Astrocyte (in vitro differentiated cells and primary cell): ENCODE measurements at places on chromosomes 6 and 20.

GRCh38 chr6:168711049-168711640 is 270.2 kb downstream of the SMOC2 start:
- no peak for DNase-seq

DNA sequence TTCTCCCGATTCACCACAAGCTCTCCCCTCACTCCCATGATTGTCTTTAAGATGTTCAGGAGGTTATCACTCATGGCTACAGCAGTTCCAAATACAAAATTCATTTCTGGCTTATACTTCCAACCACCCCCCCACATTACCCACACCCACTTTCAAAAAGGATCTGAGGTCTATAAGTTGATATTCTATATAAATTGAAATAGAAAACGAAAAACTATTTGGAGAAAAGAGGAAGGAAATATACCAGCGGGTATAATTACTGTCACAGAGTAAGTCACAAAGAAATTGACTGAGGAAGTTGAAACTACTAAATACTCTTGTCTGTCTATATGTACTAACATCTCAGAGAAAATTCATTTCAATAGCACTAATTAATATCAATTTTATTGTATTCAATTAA is 112.7 kb upstream of the TNFAIP3 start:
- DNase-seq: no peak

DNA sequence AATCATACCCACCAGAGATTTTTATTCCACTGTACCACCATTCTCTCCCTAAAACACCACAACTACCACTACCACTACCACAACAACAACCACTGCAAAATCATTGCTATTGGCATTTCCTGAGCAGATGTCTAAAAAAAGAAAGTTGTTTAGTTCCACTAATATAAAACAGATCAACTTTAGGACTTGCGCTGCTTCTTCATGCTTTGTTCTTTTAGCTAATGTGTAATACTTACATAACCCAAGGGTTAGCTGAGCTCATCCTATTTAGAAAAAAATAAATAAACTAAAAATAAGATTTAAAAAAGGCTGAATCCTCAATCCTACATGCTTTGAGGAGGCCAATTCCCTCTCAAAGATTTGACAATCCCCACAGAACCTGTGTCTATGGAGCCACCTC is 11.4 kb downstream of the IYD start:
- DNase-seq: peak; percentile 10

GRCh38 chr20:32416206-32416605 is 58.1 kb downstream of the ASXL1 start:
- no peak for DNase-seq

DNA sequence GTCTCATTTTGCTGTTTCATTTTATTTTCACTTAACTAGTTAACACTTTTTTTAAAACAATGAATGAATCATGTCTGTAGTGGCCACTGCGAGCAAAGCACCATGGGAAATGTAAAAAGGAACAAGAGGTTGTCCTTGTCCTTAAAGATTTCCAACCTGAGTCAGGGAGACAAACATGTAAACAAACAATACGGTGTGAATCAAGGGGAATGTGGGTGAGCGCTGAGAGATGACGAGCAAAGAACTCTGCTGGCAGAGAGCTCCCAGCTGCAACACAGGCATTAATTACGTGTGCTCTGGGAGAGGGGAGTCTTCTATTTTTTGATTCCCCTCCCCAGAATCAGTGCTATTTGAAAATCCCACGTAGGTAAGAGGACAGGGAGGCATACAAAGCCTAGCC is 84.3 kb downstream of the ATXN1 start:
- DNase-seq: peak; percentile 80

- no peak for DNase-seq
Measured at GRCh38 chr6:50062051-50062450, 12.3 kb upstream of the DEFB112 start.
